Forelimb muscle (tissue), 1 donor: ENCODE measurements at places on chromosomes 2 and 18. TPM values are rescaled to one million over a fixed set of nuclear protein-coding genes. Genes with fewer than 3 reads are reported as not detected.

GRCh38 chr18:62334120-62334519 lies 9.0 kb downstream of the TNFRSF11A start:
- no peak for DNase-seq

- DNase-seq = no peak
Observed at GRCh38 chr18:79917169-79917852, 34.1 kb downstream of the SLC66A2 start.

- no peak for DNase-seq
Observed at GRCh38 chr2:166373951-166374350, 1.8 kb downstream of the SCN9A start.

- DNase-seq = no peak
Observed at GRCh38 chr2:36193680-36194079, 161.9 kb upstream of the CRIM1 start.

DNA sequence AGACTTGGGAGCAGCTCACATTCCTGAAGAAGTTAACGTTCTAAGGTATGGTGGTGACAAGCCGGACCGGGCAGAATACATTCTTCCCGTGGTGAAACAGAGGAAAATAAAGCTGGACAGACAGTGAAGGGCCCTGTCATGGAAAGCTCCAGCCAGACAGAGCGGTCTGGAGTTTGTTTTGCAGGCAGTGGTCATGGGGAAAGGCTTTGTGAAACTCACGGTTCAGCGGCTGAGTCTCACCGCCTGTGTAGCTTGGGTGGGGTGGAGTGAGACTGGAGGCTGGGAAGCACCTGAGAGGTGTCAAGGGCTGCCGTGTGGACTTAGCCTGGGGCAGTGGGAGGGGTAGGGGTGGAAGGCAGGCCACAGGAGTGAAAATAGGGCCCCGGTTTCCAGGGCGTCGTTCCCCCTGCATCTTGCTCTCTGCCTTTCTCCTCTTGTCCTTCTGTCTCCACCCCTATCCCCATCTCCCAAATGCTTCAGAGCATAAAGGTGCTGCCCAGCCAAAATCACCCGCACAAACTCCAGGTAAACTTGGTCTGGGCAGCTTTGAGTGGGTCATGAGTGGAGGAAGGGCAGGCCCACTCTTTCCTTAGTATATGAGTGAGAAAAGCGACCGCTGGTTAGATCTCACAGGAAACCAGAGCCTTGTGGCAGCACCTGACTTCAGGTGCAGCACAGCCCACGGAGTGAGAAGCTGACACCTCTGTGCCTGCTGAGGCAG lies 11.4 kb upstream of the SLC20A1 start:
- no peak for DNase-seq

Gene DUSP11
- 17.0 TPM for polyA plus RNA-seq

Gene DSG4
- polyA plus RNA-seq = not detected

Gene BCL2L11
- polyA plus RNA-seq = 10.0 TPM

Gene IL36G
- polyA plus RNA-seq = 0.14 TPM

Gene PDE6D
- 17.8 TPM for polyA plus RNA-seq
